ENCODE measurements at places on chromosomes 2 and 18. TPM values are rescaled to one million over a fixed set of nuclear protein-coding genes. Genes with fewer than 3 reads are reported as not detected.

DNA sequence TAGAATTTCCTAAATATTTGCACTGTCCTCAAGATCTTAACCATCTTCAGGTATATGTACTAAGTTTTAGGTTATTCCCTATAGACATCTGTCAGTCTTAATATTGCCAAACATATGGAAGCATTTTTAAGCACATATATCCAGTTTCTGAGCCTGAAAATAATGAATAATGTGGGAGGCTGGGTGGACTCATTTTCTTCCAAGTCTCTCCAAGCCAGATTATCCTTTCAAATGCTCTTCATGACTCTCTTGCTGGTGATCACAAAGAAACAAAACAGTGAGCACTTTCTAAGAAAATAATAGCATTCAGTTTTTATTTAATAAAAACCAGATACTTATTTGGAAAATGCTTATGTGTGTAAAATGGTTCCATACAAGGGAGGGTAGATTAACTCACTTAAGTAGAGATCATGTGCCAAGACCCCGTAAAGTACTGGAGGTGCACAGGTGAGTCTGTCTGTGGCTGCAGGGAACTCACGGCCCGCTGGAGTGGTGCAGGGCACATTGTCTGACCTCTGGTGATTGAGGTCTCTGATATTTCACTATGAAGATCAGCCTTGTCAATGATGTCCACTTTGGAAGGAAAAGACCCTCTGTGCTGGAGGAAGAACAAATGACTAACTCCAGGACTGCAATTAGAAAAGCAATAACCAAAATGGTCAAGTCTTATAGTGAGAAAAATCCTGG lies 161.6 kb downstream of the TMEM18 start:
- H3K36me3 ChIP-seq = no peaks in the 10 kb centered on the region
- H3K4me3 ChIP-seq = no peak overlapping the region
- H3K27me3 ChIP-seq = no peaks in the 10 kb centered on the region
- H3K27ac ChIP-seq = no peak overlapping the region
- no peak for DNase-seq

DNA sequence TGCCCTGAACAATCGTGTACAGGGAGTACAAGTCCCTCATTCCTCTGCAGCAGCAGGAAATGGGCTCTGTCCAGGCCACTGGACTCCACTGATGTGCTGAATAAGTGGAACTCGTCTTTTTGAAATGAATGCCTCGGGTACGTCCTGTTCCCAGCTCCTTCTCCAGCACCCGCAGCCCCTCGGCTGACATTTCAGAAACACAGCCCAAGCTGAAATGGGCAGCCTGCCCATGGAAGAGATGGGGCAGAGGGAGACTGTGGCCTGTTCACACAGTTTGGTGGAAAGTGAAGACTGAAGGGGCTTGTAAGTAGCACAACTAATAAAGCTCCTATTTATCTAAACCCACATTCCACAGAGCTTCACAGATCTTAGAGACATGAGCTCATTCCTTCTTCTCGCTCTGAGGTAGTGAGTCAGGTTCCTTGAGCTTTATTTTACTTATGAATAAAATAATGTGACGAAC lies 498.6 kb downstream of the TXNL1 start:
- H3K36me3 ChIP-seq = no peaks in the 10 kb centered on the region
- DNase-seq = peak; percentile 10
- no peaks in the 10 kb centered on the region for H3K4me1 ChIP-seq
- H3K27ac ChIP-seq = no peak overlapping the region
- H3K27me3 ChIP-seq = no peaks in the 10 kb centered on the region
- no peak overlapping the region for H3K4me3 ChIP-seq

The LIMS4 gene
- total RNA-seq = 6.0 TPM

DNA sequence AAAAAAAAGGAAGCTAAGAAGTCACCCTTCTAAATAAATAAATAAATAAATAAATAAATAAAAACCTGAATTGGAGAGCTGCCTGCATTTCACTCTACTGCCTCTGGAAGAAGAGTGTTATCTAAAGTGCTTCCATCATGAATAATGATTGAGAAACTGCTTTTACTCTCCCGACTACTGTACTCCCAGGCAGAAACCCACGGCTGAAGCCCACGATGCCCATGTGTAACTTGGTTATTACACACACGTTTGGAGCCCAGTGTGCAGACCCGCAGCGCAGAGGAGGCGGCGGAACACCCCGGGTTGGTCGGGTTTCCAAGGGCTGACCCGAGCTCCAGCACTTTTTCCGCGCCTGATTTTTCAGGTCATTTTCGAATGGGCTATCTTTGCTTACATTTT lies 697 bp upstream of the SPATS2L start:
- H3K36me3 ChIP-seq = no peaks in the 10 kb centered on the region
- DNase-seq = peak; percentile 47
- H3K4me3 ChIP-seq = peak overlapping the region; percentile 1
- H3K27me3 ChIP-seq = no peaks in the 10 kb centered on the region
- H3K27ac ChIP-seq = peak overlapping the region; percentile 91

DNA sequence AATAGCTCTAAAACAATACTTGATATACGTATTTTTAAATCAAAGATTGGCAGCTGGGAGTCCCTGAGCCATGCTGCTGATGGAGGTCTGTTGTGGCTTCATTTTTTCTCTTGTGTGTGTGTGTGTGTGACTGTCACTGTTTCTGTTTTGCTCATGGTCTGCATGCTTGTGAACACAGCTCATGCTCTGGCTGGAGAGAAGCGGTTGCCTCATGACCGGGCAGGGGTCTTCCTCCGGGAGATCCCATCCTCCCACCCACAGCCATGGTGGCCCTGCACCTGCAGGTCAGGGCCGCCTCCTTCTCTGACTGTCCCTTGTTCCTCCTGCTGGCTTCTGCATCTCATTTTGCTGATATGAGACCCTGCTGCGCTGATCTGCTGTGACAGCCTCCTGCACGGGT lies 47.3 kb upstream of the GALR1 start:
- no peak for DNase-seq
- peaks cover 28% of the 10 kb centered on the region for H3K4me1 ChIP-seq
- no peak overlapping the region for H3K27ac ChIP-seq
- H3K36me3 ChIP-seq = no peaks in the 10 kb centered on the region

Data from thyroid gland (tissue), 4 donors.